CD4-positive, alpha-beta T cell treated with Interferon alpha-2 for 1 hour (primary cell): ENCODE measurements at places on chromosomes 12 and 14.

DNA sequence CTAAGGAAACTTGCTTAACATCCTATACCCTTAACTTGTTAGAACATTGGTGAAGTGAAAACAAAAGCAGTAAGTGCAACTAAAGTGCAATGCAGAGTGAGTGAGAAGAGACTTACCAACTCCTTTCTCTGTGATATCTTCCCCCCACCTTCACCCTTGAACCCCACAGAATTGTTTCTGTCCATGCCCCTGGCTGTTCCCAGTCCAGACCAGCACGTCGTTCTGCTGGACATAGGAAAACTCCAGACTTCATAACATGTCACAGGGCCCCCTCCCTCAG, 91.9 kb downstream of the DAD1 start:
- DNase-seq = no peak

DNA sequence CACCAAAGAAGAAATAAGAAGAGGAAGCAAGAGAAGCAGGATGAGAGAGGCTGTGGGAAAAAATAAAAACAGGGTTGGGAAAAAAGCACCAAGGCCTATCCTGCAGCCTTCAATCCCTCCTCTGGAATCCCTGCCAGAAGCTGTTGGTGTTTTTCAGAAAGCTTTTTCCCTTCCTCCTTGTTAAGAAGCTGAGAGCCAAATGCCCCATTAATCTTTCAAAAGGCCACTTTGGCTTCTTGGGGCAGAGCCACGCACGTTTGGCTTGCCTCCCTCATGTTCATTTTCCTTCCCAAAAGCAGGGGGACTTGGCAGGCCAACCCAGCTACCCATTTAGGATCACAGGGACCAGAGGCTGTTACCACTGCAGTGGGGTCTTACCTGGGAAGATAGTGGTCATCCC, 365.3 kb downstream of the NUAK1 start:
- DNase-seq = no peak

- DNase-seq = no peak
These were observed 51.4 kb upstream of the TMX1 start for GRCh38 chr14:51188566-51189185.

- DNase-seq = no peak
These were observed 156.6 kb downstream of the FOXA1 start for GRCh38 chr14:37438444-37438843.

GRCh38 chr14:82879949-82880535, 1346.4 kb upstream of the SEL1L start:
- no peak for DNase-seq

GRCh38 chr14:68548194-68549076, 244.4 kb downstream of the ZFP36L1 start:
- no peak for DNase-seq

DNA sequence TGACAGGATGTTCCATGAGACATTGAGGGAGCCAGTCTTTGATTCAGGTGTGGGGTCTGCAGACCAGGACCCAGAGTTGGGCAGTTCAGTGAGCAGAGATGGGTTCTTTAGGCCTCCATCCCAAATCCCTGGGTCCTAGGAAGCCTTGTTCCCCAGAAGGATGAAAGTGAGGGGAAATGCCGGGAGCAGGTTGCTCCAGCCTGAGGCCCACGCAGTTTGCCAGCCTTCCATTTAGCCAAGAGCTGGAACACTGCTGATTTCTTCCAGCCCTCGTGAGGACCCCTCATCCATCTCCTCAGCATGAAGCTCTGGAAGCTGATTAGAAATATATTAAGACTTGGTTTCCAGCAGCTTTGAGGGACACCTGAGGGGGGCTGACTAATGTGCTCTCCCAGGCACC, 12.1 kb downstream of the C14orf132 start:
- DNase-seq = no peak

DNA sequence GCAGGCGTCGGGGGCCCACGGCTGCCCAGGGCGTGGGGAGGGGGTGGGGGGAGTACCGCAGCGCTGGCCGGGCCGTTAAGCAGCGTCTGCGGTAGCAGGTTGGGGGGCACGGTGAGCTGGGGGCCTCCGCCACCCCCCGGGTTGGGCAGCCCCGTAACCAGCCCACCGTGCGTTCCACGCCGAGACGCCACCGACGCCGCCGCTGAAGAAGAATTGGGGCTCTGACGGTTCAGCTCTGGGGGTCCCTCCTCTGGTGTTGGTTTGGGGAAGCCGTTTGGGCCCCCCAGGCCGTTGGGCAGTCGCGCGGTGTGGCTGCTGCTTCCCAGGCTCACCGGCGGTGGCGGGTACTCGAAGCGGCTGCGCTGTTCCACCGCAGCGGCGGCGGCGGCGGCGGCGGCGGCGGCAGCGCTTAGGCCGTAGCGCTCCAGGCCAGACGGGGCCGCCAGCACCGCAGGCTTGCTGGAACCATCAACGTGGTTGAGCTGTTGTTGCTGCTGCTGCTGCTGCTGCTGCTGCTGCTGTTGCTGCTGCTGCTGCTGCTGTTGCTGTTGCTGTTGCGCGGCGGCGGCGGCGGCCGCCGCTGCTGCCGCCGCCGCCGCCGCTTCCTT, 1.5 kb downstream of the IRF2BPL start:
- DNase-seq = peak; percentile 68

DNA sequence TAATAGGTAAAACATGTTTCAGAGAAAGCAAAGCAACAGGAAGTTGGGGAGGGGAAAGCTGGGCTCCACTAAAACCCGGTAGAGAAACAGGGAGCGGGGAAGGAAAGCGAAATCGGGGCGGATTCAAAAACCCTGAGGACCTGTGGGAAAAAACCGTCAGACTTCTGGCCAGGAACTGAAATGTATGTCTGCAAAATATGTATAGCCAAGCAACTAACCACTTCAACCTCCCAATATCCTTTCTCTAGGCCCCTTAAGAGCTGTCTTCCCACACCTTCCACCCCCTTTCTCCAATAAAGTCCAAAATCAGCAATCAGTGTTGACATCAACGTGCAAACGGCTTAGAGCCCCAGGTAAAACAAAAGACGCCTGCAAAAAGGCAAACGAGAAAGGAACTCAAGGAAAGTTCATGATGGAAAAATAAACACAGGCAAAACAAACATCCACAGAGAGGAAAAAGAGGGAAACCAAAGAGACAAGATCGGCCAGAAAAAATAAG, 32.8 kb downstream of the SIX1 start:
- DNase-seq = no peak

GRCh38 chr14:101905614-101906013, 58.8 kb upstream of the DYNC1H1 start:
- DNase-seq = no peak

GRCh38 chr12:85065837-85066482, 29.8 kb downstream of the LRRIQ1 start:
- DNase-seq = no peak

- DNase-seq = no peak
These were observed 93.7 kb downstream of the DHRS2 start for GRCh38 chr14:23729720-23730387.

- no peak for DNase-seq
These were observed 84.3 kb upstream of the TTC7B start for GRCh38 chr14:90900476-90901083.
